H1 (cell line): ENCODE measurements at places on chromosomes 3 and 15.

DNA sequence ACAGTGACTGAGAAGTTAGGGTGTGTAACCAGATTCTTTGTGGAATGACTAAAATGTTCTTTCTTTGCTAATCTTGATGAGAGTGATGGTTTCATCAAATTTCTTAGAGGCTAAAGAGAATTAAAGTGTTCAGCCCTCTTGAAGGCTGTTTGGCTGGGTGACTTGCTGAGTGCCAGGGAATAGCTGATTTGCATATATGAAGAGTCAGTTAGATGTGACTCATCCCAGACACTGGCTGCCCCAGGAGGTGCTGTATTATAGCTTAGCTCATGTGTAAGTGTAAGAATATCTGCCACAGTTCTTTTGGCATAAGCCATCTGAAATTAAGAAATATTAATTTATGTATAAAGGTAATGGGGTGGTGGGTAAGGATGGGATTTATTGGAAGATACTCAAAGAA is 535.1 kb downstream of the NLGN1 start:
- DNase-seq, result no peak

DNA sequence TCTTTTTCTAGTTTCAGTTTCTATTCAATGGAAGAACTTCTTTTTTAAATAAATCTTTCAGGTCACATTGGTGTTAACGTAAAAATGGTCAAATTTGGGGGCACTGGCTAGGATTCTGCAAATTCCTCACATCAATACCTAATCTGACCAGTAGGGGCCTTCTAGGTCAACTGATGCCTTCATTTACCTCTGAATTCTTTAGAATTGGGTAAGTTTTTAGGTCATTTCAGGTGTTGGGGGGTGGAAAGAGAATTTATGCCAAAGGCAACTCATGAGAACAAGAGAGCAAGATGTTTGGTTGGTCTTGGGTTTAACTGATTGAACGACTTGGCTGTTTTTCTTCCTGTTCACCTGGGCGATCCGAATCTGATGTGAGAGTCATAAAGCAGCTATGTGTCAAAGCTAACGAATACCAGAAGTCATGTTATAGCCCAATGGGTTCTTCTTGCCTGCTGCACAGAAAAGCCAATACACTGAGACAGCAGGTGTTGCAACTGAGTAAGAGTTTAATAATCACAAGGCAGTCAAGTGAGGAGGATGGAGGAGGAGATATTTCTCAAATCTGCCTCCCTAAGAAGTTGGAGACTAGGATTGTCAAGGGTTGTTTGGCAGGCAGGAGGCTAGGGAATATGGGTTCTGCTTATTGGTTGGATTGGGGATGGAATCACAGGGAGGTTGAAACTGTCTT is 15.3 kb downstream of the LRRC49 start:
- no peak for DNase-seq

DNA sequence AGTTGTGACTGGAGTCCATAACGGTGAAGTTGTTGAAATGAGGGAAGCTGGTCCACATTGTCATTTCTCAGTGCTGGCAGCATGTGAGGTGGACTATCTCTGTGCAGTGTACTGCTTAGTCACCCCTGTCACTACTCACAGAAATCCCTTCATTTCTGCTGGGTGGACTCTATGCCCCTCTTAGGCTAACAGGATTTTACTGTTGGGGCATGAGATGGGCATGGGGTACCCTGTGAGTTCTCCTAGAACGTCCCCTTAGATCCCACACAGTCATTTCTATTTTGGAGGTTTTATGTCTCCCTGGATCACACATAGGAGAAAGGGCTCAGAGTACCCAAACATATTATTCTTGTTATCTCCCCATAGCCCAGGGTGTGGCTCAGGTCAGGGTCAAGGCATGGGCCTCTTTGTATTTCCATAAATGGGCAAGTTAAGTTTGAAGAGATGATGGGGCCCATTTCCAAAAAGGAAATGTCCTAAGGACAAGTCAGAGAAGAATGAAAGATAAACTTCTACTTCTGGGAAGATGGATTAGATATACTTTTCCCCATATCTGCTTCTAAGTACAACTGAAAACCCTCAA is 15.2 kb downstream of the P2RY1 start:
- DNase-seq, result no peak

DNA sequence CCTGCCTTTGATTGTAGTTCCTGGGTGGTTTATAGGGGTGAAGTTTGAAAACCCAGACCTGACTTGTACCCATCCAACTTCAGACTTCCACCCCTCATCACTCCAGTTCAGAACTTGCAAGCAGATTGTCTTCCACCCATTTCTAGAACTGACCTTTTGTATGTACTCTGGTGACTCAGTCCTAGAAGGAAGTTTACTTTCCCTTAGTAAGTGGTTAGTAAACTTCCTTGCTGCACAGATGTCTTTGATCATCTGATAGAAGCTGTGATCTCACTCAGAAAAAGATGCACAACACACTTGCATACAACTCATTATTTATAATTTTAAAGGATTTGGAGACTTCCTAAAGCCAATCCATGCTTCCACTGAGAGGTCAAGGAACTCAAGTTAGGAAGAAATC is 368.0 kb downstream of the MFSD1 start:
- DNase-seq, result no peak

DNA sequence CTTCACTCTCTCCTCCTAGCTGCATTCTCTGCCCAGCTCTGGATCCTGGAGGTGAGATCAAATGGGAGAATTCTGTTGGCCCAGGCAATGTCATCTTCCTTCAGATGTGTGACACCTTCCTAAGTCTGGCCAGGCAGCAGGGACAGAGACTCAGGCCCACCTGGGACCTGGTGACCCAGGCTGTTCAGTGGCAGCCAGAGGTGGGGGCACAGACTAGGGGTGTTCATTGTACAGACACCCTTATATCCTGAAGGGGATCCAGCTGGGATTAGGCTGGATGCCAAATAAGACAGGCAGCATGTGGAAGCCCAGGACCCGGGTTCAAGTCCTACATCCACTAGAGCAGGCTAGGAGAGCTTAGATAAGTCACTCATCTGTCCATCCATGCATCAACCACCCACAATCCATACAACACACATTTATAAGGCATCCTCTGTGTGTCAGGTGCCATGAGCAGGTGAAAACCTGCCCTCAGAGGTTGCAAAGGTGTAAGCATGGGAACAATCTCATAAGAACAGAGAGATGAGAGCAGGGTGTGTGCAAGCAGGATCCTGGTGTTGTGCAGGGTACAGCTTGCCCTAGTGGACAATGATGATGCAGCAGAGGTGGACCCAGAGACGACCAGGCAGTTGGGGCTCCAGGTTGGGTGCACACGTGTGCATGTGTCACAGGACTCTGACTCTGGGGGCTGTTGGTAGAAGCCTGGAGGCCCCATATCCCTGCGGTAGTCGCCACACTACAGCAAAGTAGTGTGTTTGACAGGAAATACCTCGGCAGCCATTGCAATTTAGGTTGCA is 18.3 kb upstream of the RPL29 start:
- DNase-seq, result no peak

GRCh38 chr3:188950832-188951489 is 220.8 kb upstream of the TPRG1 start:
- no peak for DNase-seq

- no peak for DNase-seq
These were observed 173.0 kb upstream of the FRMD4B start for GRCh38 chr3:69558912-69559311.

DNA sequence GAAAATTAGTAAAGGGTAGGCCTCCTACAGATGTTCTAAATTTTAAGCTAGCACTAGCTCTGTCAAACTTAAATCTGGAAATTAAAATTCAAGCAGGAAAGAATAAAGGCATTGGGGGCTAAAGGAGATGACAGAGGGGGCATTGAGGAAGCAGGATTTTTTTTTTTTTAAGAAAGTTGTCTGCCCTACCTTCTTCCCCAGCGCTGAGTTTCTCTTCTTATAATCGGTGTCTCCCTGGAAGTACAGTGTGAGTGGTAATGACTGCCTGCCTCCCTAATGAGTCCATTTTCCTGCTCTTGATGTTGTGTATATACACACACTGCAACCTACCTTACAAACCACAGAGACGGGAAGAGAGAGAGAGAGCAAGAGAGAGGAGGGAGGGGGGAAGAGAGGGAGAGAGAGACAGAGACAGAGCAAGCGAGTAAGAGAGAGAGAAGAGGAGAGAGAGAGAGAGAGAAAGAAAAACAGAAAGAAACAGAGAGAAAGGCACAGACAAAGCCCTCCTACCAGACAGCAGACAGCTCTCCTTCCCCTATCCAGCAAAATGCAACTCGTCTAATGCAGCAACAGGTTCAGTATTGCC is 47.0 kb downstream of the ZBTB20 start:
- DNase-seq, result no peak

GRCh38 chr15:62509395-62509958 is 344.4 kb upstream of the C2CD4B start:
- no peak for DNase-seq

GRCh38 chr3:3772920-3773319 is 26.3 kb upstream of the LRRN1 start:
- no peak for DNase-seq

DNA sequence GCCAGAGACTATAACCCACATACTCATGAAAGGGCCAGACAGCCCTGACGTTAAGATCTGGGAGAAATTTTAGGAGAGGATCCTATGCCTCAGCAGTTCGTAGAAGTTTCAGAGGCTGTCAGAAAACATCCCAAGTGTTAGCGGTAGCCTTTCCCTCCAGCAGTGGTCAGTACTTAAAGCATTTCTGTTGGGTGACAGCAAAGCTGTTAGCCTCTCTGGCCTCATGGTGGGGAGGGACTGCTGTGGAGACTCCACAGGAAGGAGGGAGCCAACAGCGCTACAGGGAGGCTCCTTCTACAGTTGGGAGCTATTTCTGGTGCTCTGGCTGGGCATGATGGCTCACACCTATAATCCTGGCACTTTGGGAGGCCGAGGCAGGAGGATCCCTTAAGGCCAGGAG is 27.4 kb downstream of the IDH2 start:
- DNase-seq, result no peak

GRCh38 chr3:64958199-64958843 is 270.5 kb upstream of the ADAMTS9 start:
- no peak for DNase-seq

- DNase-seq, result no peak
These were observed 26.6 kb upstream of the HES1 start for GRCh38 chr3:194109192-194109863.
